Kidney tubule cell (primary cell): ENCODE measurements at places on chromosomes 4 and X.

DNA sequence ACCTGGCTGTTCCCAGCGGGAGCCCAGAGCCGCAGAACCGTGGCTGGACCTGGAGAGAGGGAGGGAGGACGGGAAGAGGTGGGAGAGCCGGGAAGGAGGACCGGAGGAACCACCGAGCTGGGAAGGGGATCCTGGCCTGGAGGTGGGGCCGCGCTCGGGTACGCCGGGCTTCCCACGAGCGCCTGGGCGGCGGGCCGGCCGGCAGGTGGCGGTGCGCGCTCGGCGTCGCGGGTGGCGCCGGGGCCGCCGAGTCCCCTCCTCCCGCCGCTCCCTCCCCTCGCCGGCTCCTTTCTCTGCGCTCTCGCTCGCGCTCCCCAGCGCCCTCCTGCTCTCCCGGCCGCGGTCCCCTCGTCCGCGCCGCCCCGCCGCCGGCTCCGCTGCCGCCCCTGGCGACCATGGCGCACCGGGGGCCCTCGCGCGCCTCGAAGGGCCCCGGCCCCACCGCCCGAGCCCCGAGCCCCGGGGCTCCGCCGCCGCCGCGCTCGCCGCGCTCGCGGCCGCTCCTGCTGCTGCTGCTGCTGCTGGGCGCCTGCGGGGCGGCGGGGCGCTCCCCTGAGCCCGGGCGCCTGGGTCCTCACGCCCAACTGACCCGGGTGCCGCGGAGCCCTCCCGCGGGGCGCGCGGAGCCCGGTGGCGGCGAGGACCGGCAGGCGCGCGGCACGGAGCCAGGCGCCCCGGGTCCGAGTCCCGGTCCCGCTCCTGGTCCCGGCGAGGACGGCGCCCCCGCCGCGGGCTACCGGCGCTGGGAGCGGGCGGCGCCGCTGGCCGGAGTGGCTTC lies at the start of gene SORCS2:
SORCS2 (plus strand) TSS at position 287 of the 778 bp plus-strand sequence.
- peak; percentile 68 for DNase-seq

DNA sequence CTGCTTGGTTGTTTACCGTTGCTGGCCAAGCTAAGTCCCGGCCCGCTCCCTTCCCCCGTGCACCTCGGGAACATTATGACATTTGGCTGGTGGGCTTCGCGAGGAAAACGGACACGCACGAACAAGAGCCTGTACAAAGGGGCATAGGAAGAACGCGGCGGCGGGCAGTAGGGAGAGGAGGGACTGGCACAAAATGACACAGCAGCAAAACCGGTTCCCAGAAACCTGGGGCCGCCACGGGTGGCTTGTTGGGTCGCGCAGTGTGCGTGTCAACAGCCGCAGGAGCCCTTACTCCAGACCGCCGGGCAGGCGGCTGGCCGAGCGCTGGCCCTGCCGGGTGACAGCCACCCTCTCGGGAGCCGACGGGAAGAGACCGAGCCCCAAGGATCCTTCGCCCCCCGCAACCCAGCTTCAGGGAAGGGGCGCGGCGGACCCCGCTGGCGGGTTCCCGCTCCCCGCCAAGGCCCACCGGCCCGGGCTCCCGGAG lies 1.6 kb upstream of the LIN54 start:
- peak; percentile 38 for DNase-seq

GRCh38 chrX:100649550-100650356 lies 5.8 kb downstream of the SRPX2 start:
- peak; percentile 75 for DNase-seq

- no peak for DNase-seq
These were observed 459.2 kb downstream of the INPP4B start for GRCh38 chr4:142386856-142387255.

DNA sequence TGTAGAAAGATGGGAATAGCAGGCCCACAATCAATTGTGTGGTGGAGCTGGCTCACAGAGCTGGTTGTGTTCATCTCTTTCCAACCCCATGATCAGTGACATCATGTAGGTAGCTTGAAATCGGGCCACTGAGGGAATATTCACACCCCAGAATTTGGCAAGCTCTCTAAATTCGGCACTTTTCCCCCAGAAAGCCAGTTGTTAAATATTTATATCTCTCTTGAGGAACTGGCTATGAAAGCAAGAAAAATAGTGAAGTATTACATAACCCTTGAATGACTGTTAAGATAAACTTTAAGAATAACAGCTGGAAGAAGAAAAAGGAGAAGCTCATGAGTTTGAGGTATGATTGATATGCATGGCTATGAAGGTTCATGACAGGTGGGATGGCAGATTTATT lies 38.9 kb downstream of the GPRIN3 start:
- DNase-seq, result no peak

DNA sequence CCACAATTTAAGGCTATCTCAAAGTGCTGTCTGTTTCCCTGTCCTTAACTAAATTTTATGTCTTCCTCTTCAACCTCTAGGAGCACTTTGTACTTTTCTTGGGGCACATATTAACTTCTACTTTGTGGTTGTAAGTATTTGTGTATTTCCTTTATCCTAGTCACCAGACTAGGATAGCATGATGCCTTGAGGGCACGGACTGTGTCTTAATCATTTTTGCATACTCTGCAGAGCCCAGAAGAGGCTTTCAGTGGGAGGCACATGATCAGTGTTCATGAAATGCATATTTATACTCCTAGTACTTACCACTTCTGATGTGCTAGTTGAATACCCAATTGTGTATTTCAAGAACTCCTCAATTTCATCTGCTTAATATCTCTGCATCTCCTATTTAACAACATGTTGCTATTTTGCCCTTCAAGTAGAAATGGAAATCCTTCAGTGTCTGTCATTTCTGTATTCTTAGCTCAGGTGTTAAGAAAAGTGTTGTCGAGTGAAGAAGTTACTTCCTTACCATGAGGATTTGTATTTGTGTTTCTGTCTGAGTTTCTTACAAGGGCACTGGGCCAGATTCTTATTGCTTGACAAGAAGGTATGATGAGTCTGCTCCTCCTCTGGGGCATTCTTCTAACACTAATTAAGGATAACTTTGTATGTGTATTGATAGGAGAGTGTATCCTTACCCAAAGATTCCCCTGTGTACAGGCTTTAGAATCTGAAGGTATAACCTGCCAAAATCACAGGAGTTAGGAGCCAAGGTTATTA lies 28.3 kb upstream of the PGRMC2 start:
- peak; percentile 28 for DNase-seq
